ENCODE measurements at places on chromosomes 2 and 18. TPM values are rescaled to one million over a fixed set of nuclear protein-coding genes. Genes with fewer than 3 reads are reported as not detected.

DNA sequence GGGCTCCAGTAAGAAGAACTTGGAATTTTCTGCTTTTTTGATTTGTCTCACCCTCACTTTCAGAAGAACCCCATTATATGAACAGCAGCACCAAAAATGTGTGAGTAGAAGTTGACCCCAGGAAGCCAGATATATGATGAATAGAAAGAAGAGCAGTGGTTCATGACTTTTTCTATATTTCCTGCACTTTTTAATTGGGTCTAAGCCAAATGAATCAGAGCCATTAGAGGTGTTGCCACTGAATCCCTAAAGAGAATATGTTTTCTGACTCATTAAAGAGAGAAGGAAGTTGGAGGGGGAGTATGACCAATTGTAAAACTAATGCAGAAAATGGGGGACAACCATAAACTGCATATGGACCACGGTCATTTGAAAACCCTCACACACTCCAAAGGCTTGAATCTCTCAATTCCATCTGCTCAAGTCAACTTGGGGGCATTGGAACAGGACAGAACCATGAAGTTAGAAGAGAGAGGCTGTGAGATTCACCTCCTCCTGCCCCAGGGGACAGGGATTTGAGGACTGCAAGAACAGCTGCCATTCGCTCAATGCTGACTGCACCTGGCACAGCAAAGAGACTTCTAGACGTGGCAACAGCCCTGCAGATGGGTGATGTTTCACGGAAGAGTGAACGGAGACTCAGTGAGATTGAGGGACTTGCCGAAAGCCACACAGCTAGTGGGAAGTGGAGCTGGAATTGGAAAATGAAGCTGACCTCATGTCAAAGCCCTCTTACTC lies 3.0 kb downstream of the DAPL1 start:
- no peak for DNase-seq

GRCh38 chr18:59839246-59839645 lies 60.5 kb upstream of the PMAIP1 start:
- DNase-seq: no peak

DNA sequence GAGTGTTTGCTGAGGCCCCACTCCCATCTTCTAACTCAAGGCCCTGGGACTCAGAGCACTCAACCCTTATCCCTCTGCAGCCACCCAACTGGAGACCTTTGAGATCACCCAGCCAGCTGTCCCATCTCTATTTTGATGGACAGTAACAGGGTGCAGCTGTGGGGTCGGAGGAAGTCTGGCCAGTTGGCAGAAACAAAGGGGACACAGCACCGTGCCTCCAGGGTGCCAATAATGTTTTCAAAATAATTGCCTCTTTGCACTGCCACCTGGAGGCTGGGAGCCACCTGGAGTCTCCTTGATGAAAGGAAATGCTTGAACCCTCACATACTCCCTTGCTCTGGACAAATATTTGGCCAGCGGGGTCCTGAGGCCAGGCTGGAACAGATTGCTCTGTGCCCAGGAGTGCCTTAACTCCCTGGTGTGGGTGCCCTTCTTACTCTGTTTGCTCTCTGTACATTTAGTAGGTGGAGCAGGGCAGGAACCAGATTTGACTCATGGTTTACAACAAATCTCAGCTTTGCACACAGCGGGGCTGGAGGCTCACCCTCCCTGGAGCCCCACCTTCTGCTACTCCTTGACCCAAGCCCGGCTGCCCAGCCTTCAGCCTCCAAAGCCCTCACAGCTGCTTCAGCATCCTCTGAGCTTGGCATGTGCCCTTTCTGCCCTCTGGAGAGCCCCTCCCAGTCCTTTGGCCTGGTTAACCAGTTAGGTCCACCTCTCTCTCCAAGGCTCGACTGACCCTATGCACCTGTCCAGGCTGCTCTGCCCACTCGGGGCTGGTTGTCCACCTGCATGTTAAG lies 17.2 kb downstream of the MAL start:
- no peak for DNase-seq

DNA sequence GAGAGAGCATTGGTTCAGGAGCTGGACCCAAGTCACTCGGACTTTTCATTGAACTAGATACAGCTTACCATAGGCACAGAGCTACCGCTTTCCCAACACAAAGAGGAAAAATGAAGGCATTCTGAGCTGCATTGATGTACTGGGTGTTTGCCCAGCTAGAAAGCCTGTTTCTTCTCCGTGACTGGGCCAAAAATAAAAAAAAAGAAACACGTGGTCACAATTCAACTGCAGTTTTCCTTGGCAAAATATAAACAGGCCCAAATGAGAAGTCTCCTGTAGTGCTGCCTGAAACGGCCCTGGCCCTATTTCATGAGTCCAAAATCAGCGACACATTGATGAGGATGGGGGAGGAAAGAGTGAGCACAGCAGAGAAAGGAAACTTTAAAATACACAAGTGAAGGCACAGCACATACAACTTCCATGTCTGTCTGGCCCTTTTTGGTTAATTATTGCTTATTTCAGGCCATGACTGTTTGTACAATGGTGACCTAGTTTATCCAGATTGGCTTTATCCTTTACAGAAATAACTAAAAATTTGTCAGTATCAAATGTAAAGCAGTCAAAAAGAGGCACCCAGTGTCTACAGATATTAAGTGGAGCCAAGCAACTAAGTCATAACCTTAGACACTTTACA lies 179.7 kb downstream of the ICOS start:
- DNase-seq: no peak

- DNase-seq: no peak
Observed at GRCh38 chr2:215171151-215171550, 32.7 kb upstream of the ABCA12 start.

DNA sequence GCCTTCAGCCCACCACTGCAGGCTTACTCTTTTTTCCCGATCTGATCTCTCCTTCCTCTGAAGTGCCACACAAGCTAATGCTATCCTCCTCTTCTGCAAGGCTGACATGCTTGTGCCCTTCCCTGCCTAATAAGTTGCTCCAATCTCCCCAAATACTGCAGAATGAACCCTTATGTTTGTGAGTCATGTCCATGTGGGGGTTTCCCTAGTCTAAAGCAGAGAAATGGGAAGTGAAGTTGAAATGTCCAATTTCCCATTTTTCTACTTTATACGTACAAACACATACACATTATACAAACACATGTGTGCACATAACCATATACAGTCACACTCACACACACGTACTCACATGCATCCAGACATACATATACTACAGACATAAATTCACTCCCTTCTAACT lies 288.1 kb upstream of the CELF4 start:
- DNase-seq: no peak

DNA sequence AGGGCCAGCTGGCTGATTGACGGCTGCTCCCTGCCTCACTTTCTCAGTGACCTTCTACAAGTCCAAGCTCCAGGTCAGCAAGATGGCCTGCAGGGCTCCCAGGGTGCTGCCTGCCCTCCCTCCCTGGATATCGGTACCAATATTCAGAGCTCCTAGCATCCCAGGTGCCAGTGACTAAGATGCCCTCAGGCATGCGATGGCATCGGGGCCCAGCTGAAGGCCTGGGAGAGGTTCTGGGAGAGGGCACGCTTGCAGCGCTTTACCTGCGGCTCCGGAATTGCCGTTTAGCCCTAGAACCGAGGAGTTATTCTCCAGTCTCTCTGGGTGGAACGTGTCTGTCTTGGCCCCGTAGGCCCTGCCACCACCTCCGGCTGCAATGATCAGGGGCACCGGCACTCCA lies 116.8 kb downstream of the CLIP4 start:
- DNase-seq: no peak

DNA sequence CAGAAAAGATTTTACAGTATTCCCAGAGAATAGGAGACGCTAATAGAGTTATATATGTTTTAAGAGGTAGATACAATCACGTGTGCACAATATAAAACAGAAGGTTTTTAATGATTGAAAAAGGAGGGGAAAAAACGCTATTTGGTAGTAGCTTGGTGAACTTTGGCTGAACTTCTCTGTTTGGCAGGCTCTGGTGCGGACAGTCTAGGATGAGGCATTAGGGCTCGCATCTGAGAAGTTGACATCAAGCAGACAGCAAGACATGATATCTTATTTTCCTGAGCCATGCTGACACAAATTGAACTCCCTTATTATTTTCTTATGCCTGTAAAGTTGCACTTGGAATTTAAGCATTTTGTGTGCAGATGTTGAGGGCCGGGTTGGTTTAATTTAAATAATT lies 176.6 kb downstream of the EN1 start:
- no peak for DNase-seq

DNA sequence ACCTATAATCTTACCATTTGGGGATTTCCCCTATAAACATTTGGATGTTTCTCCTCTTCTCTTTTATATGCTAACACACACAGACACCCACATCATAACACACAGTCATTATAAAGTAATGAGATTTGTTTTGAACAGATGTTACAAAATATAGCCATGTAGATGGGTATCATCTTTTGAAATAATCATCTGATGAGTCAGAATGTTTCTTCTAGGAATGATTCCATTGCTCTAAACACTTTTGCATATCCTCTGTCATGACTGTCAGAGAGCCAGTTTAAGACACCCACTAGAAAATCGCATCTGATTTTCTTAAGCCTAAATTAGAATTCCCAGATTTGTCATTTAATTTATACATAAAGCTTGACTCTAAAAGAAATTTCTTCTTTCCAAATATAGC lies 442.6 kb downstream of the CMPK2 start:
- no peak for DNase-seq

DNA sequence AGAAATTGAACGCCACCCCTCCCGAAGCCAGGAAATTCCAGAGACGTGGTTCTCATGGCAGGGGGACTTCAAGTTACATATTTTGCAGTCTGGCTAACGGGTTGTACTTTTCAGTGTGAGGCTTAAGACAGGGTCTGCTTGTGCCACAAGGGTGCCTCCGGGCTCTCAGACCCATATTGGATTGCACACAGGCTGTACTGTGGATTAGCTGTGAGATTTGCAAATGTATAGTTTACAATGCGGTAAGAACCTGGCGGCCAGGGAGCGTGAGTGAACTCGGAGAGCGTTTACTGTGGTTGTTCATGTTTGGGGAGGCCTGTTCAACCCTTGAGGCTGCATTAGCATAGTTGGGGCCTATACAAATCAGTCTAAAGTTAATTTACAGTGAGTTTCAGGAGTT lies 143.9 kb upstream of the SIX2 start:
- DNase-seq: no peak

GRCh38 chr2:158502974-158503373 lies 46.2 kb downstream of the PKP4 start:
- no peak for DNase-seq

- no peak for DNase-seq
Observed at GRCh38 chr2:219010162-219010756, 17.0 kb upstream of the CRYBA2 start.

DNA sequence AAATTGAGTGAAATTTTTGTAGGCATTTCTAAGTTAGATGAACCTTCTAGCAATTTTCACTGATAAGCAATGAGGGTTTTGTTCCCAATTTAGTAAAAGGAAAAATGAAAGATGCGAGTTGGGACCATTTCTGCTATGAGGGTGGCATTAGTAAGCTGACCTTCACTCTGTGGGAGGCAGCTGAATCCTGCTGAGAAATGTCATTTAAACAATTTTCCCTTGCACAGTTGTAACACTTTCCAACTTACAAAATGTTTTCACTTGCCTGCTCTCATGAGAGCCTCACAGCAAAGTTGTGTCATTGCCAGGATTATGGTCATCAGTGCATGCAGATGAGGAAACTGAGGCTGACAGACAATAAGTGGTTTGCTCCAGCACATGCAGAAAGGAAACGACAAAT lies 527.7 kb downstream of the TNS1 start:
- DNase-seq: no peak

- no peak for DNase-seq
Observed at GRCh38 chr18:7562491-7562890, 4.6 kb upstream of the PTPRM start.

EDAR gene
- total RNA-seq: 0.11 TPM

ADD2 gene
- total RNA-seq: 2.0 TPM

LAPTM4A gene
- 217 TPM for total RNA-seq

FLACC1 gene
- 8.3 TPM for total RNA-seq

GCG gene
- not detected for total RNA-seq

CFAP221 gene
- 0.67 TPM for total RNA-seq

MOCOS gene
- 0.40 TPM for total RNA-seq

PLCD4 gene
- 0.62 TPM for total RNA-seq

DNAH6 gene
- total RNA-seq: 0.08 TPM

RGPD3 gene
- 0.08 TPM for total RNA-seq

C1QL2 gene
- total RNA-seq: not detected
